ENCODE measurements at places on chromosomes 3 and 15. TPM values are rescaled to one million over a fixed set of nuclear protein-coding genes. Genes with fewer than 3 reads are reported as not detected.

TNFAIP8L3 gene
- 20.2 TPM for total RNA-seq

AMIGO3 gene
- total RNA-seq: 1.0 TPM

GOLGA6L9 gene
- total RNA-seq: 4.6 TPM

CASR gene
- total RNA-seq: not detected

ASB14 gene
- not detected for total RNA-seq

NRG4 gene
- 0.25 TPM for total RNA-seq

MYL3 gene
- total RNA-seq: 0.59 TPM

PCOLCE2 gene
- total RNA-seq: 10.4 TPM

CYP8B1 gene
- total RNA-seq: not detected

MNS1 gene
- total RNA-seq: 0.37 TPM

- DNase-seq: no peak
Measured at GRCh38 chr3:182925944-182926337, 54.4 kb downstream of the DCUN1D1 start.

DNA sequence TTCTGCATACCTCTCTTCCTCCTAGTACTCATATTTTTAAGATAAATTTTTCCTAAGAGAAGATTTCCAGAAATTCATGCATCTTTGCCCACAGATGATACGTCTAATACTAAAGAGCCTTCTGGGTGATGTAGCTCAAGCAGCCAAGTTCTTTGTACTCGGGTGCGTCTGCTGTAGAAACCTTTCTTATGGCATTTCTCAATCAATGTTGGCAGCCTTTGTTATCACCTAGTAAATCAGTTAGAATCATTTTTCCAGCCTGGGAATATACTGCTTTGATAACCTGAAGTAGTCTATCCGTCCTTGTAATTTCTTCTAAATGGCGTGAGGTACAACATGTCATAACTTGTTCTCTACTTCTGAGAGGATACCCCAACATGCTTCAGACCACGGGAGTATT, 104.5 kb downstream of the GOLIM4 start:
- DNase-seq: no peak

GRCh38 chr15:69037977-69038376, 23.5 kb downstream of the NOX5 start:
- DNase-seq: peak; percentile 49

- DNase-seq: no peak
Measured at GRCh38 chr15:101254157-101255050, 2.6 kb upstream of the CHSY1 start.

GRCh38 chr3:169241991-169242707, 421.4 kb downstream of the MECOM start:
- no peak for DNase-seq

- DNase-seq: no peak
Measured at GRCh38 chr15:34182942-34183341, 27.0 kb downstream of the KATNBL1 start.

GRCh38 chr3:178370387-178370786, 165.8 kb upstream of the KCNMB2 start:
- DNase-seq: no peak

- DNase-seq: no peak
Measured at GRCh38 chr15:99818872-99819271, 85.6 kb upstream of the LYSMD4 start.

DNA sequence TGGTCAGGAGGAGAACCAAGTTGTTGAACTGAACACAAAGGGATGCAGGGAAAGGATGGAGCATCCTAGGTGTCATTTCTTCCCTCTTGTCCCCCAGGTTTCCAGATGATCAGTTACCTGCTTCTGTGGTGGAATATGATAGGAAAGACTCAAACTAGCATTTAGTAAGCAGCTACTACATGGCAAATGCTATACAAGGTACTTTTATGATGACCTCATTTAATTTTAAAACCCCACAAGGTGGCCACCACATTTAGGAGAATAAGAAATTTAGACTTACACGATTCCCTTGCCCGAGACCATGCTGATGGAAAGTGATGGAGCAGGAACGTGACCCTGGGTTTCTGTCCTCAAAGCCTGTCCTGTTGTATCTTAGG, 40.9 kb downstream of the CCR4 start:
- no peak for DNase-seq

- DNase-seq: no peak
Measured at GRCh38 chr15:59247364-59247763, 40.7 kb downstream of the LDHAL6B start.

- DNase-seq: no peak
Measured at GRCh38 chr3:155184011-155184410, 103.9 kb downstream of the MME start.

DNA sequence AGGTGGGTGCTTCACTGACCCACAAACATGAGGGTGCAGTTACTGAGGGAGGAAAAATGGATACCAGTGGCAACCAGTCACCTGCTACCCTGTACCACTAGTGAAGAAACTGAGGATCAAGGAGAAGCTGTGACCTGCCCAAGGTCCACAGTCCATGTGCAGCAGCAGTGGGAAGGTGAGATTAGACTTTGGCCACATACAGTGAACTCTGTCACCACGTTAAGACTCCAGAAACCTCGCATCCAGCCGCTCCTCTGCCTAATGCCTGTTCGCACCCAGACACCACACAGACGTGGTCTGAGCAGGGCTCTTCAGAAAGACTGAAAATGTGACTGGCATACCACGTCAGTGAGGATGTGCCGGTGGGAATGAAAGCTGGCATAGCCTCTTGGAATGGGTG, 20.0 kb downstream of the TPRA1 start:
- no peak for DNase-seq

GRCh38 chr15:59410391-59410896, 27.5 kb upstream of the FAM81A start:
- no peak for DNase-seq

DNA sequence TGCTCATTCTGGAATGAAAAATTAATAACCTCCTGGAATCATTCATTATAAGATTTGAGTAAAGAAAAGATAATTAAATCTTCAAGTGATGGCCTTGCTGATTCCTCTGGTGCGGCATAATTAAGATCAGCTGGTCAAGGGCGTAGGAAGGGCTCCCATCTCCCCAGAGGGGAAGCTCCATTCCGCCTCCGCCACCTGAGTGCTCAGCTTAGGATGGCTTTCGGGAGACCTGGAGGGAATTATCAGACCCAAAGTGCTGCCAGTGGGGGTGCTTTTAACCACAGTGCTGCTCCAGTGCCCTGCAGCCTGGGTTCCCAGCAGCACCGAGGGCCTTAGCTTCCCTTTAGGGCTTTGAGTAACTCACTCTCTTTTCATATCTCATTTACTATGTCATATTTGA, 556.6 kb upstream of the RGMA start:
- no peak for DNase-seq

DNA sequence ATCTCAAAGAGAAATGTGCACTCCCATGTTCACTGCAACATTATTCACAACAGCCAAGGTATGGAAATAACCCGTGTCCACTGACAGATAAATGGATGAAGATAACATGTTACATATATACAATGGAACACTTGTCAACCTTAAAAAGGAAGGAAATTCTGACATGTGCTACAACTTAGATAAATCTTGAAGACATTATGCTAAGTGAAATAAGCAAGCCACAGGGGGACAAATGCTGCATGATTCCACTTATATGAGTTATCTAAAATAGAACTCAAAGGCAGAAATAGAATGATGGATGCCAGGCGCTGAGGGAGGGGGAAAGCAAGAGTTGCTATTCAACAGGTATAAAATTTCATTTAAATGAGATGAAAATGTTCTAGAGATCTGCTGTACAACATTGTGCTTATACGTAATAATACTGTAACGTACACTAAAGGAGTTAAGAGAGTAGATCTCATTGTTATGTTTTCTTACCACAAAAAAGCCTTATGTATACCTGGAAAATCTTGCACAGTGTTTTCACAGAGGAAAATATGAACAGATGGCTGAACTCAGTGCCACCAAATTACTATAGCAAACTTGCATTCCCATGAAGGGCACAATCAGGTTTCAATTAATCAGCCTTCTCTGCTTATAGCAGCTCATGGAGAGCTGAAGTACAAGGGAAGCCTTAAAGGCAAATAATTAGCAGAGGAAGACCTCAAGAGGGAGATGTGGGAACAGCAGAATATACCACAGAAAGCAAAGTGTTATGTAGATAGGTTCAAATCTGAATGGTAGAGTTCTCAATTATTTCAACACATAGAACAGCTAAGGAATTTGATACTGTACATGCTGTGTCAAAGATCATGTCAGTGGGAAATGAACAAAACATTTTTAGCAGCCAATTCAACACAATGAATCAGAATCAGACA, 8.1 kb upstream of the VPS39 start:
- DNase-seq: no peak

- no peak for DNase-seq
Measured at GRCh38 chr3:64398476-64398875, 173.2 kb upstream of the PRICKLE2 start.

GRCh38 chr15:58227706-58228543, 89.7 kb downstream of the AQP9 start:
- DNase-seq: peak; percentile 75

DNA sequence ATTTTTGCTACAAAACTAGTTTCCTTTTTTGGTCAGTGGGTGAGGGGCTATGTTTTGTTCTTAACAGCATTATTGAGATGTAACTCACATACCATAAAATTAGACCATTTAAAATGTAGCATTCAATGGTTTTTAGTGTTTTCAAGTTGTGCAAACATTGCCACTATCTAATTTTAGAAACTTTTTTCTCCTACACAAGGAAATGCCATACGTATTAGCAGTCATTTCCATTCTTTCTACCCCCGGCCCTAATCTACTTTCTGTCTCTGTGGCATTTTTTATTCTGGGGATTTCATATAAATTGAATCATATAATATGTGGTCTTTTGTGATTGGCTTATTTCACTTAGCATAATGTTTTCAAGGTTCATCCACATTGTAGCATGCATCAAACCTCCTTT, 55.0 kb upstream of the TIPARP start:
- DNase-seq: no peak

GRCh38 chr3:95462161-95462560, 1352.2 kb upstream of the EPHA6 start:
- DNase-seq: no peak

- no peak for DNase-seq
Measured at GRCh38 chr3:129295286-129295685, 16.6 kb downstream of the HMCES start.

GRCh38 chr3:156776031-156776430, 50.1 kb upstream of the LEKR1 start:
- DNase-seq: no peak

DNA sequence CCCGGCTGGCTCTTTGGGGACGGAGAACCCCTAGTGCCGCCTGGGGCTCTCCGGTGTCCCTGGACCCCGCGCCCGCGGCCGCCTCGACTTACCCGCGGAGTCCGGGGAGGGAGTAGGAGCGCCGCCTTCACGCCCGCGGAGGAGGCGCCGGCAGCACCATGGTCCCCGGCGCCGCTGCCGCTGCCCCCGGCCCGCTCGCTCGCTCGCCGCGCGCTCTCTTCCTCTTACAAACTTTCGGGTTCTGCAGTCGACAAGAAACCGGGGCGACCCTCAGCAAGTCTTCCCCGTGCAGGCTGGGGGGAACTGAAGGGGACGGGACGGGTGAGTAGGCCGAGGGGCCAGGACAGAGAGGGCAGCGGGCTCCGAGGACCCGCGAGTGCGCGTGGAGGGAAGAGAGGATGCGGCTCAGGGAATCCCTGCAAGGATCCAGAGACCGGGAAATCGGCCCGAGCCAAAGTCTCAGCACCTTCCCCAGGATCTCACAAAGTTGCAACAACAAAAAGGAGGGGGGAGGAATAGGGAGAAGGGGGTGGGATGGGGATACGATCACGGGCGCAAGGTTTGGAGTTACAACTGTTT, 2.0 kb downstream of the FOXP1 start:
- DNase-seq: peak; percentile 25

DNA sequence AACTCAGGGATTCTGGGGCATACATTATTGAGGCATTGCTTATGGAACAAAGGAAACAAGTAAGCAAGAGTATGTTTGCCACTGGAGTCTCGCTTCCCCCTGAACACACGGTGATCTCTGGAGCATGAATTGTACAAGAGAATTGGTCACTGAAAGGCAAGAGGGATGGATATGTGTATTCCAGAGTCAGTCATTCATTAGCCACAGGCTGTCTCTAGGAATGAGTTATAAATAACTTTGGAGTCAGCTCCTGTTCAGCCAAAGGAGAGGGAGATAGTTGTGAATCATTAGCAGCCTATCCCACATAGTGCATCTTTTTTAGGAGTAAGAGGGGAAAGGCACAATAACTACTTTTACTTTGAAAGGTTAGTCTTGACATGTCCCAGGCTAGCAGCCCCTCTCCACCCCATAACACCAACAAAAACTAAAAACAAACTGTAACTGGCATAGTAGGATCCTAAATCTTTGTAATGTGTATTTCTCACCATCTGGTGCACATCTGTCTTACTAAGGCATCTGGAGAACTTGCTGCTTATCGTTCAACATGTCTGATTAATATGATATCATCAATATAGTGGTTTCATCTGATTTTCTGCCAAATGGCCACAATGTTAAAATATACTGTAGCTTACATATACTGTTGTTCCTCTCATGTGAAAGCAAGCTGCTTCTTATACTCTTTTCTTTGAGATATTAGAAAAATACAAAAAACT, 462.2 kb downstream of the GRM7 start:
- DNase-seq: no peak

DNA sequence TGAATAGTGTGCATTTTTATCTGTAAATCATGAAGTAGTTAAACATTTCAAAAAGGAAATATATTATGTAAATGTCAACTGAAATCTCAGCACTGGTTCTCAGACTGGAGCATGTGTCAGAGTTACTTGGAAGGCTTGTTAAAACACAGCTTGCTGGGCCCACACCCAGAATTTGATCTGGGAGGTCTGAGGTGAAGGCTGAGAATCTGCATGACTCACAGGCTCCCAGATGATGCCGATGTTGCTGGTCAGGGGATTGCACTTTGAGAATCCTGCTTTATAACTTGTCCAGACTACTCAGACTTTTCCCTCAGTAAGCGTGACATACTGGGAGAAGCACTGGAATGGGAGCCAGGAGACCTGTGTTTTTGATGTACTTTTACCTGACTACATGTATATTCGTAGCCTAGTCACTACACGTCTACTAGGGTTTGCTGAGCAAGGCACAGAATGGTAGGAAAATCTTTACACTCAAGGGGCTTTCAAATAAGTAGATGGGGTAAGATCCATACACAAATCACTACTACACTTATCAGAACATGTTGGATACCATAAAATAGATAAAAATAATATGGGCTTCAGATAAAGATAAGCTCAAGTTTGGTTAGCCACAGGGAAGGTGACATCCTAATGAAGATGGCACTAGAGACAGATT, 77.1 kb upstream of the MEX3B start:
- DNase-seq: peak; percentile 41
